Stimulated activated CD4-positive, alpha-beta T cell treated with anti-CD3 and anti-CD28 coated beads, TNF-alpha, amount 100 ng/mL, for 48 hours (primary cell): ENCODE measurements at places on chromosomes 13 and 19.

DNA sequence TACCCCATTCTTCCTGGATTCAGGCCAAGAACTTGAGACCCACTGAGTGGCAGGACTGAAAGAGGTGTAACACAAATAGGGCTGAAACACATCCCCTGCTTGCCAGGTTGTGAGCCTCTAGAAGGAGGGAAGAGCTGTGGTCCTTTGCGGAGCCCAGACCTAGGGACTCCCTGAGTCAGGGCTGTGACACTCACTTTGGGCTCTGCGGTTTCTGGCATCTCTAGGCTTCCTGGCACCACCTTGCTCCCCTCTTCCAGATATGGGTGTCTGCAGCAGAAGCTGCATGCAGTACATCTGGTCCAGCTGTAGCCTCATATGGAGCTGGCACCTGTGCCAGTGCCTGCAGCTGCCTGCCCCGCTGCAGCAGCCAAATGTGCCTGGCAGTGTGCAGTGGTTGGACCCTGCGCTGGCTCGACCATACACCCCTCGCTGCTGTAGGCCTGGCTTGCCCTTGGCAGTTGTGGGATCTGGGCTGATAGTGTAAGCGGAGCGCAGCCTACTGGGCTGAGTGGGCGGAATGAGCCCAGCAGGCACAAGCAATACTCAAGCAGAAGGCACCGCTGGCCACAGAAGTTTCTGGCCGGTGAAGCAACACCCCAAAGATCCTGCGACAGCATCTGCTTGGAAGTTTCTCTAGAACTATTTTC, 290.4 kb downstream of the SLITRK6 start:
- no peak for DNase-seq

DNA sequence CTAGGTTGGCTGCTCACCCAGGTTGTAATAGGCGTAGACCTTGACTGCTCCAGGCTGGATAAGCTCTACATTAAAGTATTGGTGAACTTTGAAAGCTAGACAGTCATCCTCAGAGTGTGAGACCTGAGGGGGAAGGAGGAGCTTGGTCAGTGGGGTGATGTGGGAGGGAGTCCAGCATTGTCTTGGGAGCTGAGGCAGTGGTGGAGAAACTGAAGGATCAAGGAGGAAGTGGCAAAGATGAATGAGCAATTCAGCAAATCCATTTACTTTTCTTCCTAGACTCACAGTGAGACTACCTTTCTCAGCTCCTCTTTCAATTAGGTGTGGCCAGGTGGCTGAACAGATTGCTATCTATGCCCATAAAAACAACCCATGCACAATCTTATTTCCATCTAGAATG, 10.2 kb upstream of the TNFSF14 start:
- no peak for DNase-seq

DNA sequence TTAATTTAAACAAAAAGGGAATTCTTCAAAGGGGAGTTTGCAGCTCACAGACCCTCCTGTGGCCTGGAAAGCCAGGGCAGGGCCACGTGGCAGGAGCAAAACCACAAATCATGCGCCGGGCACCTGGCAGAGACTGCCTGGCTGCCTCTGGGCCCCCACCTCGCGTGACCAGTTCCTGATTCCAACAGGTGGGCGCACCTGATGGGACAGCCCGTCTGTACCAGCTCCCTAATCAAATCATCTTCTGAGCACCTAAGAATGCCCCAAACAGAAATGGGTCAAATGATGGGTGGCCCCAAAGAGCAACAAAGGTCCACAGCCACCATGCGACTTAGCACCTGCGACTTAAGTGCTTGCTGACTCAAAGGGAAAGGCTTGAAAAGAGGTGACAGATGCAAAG, 9.2 kb downstream of the TMTC4 start:
- no peak for DNase-seq

DNA sequence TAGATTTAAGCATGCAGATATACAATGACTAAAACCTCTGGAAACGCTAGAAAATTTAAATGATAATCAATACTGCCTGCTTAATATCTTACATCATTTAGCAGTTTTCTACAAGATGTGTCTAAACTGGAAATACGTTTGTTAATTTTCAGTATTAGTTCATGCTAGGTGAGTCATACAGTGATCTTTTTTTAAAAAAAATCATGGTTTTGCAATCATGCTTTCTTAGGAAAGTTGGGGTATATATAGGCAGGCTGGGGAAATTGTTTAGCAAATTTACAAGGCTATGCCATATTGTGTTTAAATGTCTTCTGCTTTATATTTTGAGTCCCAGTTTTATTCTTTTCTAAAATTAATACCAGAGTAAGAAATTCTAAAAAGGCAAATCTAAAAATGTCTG, 245.4 kb upstream of the SPRY2 start:
- no peak for DNase-seq

GRCh38 chr13:23699271-23699670, 129.1 kb downstream of the TNFRSF19 start:
- no peak for DNase-seq

DNA sequence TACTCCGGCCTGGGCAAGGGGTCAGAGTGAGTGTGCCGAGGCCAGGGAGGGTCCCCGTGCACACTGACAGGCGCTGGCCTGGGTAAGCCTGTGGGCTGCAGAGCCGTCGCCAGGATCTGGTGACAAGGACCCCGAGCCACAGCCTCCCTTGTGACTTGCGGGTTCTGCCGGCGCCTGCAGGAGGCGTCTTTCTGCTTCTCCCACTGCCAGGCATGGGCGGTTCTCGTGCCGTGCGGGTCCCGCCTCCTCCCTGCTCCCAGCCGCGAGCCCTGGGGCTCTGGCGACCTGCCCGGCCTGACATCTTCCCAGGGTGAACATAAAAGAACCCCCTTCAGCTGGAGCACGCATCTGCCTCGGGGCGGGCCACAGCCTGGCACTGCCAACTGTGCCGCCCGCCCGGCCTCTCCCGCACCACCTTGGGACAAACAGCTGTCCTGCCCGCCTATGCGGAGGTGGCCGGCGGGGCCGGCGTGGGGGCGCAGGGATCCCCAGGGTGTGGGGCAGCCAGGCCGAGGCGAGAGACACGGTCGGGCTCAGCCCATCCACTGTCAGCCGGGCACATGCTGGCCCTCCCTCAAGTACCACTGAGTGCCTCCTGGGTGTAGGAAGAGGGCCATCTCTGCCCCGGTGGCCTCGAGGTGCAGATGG, 1.5 kb upstream of the HCN2 start:
- DNase-seq = peak; percentile 67

DNA sequence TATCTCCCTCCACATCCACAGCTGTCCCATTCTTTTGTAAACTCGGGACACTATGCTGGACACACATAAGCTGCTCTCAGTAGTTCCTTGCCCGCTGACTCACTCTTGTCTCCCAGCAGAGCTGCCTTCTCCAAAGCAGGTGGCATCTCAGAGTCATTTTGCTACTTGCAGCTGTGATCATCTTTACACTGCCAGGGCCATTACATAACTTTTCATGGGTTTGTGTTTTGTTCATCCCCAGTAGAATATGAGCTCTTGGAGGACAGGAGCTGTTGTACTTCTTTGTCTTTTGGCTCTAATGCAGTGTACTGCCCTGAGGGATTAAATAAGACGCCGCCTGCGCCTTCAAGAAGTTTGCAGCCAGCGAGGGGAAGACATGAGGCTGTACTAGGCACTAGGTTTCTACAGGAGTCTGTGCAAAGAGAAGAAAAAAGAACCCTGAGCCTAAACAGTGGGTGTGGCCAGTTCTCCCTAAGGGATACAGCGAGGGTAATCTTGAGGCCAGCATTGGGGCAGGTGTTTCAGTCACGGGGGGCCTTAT, 40.8 kb upstream of the GPR183 start:
- DNase-seq = no peak

DNA sequence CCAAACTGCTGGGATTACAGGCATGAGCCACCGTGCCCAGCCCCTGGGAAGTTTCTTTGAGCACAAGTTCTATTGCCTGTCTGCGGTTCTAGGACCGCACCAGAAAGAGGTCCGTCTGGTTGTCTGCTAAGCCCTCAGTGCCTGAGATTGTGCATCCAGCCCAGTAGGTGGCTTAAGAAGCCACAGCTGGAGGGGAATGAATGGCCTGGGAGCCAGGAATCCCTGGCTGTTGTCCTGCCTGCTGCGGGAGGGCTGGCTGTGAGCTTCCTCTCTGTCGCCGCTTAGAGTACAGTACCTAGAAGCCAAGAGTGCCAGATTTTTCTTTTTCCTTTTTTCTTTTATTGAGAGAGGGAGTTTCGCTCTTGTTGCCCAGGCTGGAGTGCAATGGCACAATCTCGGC, 4.2 kb upstream of the TYK2 start:
- no peak for DNase-seq

- DNase-seq = no peak
These were observed 23.4 kb downstream of the DOT1L start for GRCh38 chr19:2187159-2187558.

GRCh38 chr13:113457510-113457909, 4.2 kb upstream of the ADPRHL1 start:
- DNase-seq = no peak

GRCh38 chr19:2578391-2578890, 102.5 kb downstream of the GADD45B start:
- no peak for DNase-seq

GRCh38 chr19:1064661-1065605, 2.0 kb upstream of the ARHGAP45 start:
- DNase-seq = no peak

DNA sequence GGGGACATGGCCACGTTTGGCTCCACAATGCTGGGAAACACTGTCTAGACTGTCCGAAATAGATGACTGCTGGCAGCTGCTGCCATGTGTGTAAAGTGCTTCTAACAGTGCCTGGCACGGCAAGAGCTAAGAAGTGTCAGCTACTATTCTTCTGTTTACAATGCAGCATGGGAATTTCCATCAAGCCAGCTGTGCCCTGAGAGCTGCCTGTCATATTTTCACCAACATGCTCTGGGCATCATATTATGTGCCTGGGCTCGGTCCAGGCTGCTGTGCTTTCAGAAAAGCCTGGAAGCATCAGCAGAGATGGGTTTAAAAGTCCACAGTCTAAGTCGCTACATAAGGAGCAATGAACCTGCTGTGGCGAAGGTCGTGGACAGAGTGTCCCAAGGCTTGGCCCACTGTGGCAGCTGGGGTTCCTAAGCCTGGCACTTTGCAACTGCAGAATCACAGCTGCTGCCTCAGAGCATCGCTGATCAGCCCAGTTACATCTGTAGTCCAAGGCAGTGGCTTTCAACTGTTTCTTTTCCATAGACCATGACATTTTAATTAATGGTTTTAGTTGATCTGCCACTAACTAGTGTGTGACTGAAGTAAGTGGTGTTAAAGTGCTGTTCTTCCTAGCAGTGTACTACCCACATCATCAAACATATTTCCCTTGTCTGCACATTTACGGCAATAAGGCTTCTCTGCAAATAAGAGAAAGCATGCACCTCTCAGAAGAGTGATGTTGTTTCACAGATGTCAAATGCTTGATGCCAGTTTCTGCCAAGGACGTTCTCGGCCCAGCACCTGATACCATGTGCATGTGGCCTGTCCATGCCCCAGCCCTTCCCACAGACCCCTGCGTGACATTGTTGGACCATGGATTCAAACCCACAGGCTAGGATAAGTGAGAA, 95.7 kb upstream of the C1QTNF9B start:
- DNase-seq = no peak

- DNase-seq = no peak
These were observed 10.2 kb downstream of the ZNF653 start for GRCh38 chr19:11495481-11495880.

DNA sequence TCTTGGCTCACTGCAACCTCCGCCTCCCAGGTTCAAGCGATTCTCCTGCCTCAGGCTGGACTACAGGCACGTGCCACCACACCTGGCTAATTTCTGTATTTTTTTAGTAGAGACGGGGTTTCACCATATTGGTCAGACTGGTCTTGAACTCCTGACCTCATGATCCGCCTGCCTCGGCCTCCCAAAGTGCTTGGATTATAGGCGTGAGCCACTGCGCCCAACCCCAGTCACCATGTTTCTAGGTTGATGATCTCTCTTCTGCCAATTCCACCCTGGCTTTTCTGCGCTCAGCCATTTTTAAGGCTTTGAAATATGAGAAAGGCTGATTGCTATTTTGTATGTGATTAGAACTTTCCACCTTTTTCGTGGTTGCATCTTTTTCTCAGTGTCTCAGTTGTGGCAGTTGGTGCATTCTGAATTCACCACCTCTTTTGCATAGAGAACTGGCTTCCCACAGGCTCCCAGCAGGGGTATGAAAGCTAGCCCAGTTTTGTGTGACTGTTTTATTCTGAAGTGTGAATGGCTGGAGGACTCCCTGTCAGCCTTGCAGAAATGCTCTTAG, 15.5 kb downstream of the CEACAM1 start:
- DNase-seq = no peak

- DNase-seq = no peak
These were observed 812.6 kb downstream of the DACH1 start for GRCh38 chr13:71054358-71054757.

GRCh38 chr19:19562665-19563347, 24.7 kb downstream of the CILP2 start:
- DNase-seq = no peak

GRCh38 chr19:28307487-28307886, 905.5 kb downstream of the UQCRFS1 start:
- DNase-seq = no peak

DNA sequence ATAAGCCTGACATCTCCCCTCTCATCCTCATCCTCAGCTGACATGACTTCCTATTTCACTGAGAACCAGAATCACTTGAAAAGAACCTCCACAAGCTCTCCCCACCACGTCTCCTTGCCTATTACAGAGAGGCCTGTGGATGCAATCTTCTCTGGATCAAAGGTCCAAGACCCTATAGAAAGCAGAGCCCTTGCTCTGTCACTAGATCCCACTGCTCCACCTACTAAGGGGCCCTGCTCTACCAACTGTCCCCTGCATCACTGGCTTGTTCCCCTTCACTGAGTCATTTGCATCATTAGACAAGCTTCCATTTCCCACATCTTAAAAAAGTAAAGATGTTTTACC, 40.8 kb downstream of the RCBTB2 start:
- no peak for DNase-seq

DNA sequence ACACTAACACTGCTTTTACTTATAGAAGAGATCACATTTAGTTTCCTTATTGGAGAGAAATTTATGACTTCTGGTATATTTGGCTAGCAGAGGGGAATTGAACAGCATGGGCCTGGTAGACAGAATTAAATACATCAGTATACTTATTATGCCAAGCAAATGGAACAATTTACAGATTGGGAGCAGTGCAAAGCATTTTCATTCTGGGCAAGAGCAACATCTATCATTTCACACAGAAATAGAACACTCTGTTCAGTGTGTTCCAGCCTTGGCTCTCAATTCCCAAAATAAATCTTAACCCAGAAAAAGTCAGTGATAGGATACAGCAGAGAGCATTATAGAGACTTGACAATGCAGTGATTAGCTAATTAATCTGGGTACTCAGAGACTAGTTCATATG, 604.0 kb upstream of the SLITRK6 start:
- DNase-seq = no peak

DNA sequence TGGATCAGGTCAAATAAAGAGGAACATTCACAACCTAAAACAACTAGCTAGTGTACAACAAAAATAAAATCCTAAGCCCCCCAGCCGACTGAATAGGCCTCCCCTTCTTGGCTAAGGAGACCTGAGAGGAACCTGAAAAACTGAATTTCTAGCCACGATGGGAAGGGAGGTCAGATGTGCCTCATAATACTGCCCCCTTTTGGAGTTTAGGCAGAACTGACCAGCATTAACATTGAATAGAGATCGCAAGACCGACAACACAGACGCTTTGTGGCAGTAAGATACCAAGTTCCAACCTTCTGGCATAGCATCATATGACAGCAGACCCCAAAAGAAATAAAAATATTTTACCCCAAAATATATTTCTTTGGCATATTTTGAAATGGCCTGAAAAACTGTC, 15.9 kb downstream of the CBY2 start:
- no peak for DNase-seq

- no peak for DNase-seq
These were observed 25.0 kb upstream of the VWA8 start for GRCh38 chr13:41985788-41986508.

GRCh38 chr19:7799640-7800355, 30.2 kb upstream of the EVI5L start:
- DNase-seq = peak; percentile 21
